ENCODE measurements at places on chromosomes 4 and X.

GRCh38 chr4:13427599-13428325, 56.4 kb downstream of the RAB28 start:
- DNase-seq = no peak

- DNase-seq = no peak
These were observed 37.2 kb downstream of the TBC1D9 start for GRCh38 chr4:140719022-140719421.

GRCh38 chrX:33324099-33324498, 112.8 kb upstream of the DMD start:
- no peak for DNase-seq

DNA sequence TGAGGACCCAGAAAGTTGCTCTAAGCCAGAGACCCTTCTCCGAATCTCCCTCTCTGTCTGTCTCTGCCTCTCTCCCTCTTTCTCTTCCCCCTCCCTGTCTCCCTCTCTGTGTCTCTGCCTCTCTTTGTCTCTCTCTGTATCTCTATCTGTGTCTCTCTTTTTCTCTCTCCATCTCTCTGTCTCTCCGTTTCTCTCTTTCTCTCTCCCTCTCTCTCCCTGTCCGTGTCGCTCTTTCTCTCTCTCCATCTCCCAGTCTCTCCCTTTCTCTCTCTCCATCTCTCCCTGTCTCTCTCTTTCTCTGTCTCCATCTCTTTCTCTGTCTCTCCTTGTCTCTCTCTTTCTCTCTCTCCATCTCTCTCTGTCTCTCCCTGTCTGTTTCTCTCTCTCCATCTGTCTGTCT, 2.6 kb upstream of the SHOX start:
- DNase-seq = no peak

GRCh38 chrX:96407501-96407900, 277.1 kb upstream of the DIAPH2 start:
- no peak for DNase-seq
